Left kidney (tissue), 8 donors: ENCODE measurements at places on chromosomes 1 and 21.

DNA sequence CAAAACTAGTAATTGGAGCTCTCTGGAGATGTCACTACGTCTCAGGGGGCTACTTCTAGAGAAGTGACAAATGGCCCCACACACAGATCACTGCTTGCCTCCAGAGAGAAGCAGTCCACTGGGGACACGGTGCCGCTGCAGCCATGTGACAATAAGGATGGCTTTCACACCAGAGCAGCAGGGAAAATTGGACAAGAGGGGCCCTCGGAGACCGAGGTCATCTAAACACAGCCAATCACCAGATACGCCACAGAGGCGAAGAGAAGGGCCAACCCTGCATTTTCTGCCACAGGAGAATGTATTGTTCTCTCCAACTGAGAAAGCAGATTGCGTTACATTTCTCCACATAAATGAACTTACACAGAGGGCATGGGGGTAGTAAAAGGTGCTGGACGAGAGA, 51.2 kb upstream of the TIAM1 start:
- DNase-seq, result no peak

GRCh38 chr1:114080511-114081436, 72.9 kb downstream of the SYT6 start:
- DNase-seq, result no peak

DNA sequence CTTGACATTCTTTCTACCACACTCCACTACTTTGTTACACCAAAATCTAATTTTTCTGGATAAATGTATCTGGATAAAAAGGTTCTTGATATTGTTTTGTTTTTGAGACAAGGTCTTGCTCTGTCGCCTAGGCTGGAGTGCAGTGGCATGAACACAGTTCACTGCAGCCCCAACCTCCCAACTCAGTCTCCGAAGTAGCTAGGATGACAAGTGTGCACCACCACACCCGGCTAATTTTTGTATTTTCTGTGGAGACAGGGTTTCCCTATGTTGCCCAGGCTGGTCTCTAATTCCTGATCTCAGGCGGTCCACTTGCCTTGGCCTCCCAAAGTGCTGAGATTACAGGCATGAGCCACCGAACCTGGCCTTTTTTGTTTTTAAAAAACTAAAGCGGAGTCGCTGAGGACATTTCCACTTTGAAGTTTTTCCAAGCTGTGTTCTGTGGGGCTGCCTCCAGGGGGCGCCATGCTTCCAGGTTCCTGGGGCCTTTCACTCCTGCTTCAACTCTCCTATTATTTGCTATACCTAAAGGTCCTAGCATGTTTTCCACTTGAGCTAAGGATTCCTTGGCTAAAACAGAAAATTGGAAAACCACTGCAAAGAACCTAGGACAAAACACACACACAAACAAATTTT, 14.1 kb upstream of the NCMAP start:
- DNase-seq, result no peak

- no peak for DNase-seq
Observed at GRCh38 chr1:41454406-41454805, 30.1 kb downstream of the EDN2 start.

- DNase-seq, result no peak
Observed at GRCh38 chr1:219798283-219799030, 129.9 kb downstream of the SLC30A10 start.

GRCh38 chr1:229287267-229287666, 16.4 kb downstream of the RAB4A start:
- no peak for DNase-seq

DNA sequence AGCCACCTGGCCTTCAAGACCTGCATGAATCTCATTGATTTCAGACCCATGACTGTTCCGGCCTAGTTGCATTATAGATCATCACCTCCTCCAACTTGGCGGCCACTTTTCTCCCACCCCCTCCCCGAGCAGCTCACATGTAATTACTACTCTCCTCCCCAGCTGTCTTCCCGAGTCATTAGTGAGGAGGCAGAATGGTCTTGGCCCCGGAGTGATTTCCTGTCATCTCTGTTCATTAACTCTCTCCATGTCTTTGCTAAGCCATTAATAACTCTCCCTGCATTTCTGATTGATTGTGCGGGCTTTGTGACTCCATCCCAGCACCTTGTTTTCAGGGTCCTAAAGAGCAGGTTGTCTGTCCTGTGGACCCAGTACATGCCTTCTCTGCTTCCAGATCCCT, 75.6 kb upstream of the CNTN2 start:
- no peak for DNase-seq

GRCh38 chr1:10187026-10187334, 23.4 kb upstream of the KIF1B start:
- DNase-seq, result no peak

DNA sequence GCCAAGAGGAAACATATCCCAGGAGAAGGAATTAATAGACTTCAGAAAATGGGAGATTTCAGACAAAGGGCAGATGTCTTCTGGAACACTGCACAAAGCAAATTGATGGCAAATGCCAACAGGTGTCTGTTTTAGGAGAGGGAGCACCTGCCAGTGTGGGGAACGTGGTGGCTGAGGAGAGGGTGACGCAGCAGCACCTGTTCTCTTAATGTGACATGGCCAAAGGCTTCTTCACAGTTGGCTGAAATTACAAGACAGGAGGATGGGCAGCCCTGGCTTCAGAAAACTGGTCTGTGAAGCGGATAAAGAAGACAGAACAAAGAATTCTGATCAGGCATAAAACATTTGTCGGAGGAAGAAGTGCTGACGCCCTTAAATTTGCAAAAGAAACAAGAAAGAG, 178.7 kb upstream of the RUNX1 start:
- DNase-seq, result no peak

DNA sequence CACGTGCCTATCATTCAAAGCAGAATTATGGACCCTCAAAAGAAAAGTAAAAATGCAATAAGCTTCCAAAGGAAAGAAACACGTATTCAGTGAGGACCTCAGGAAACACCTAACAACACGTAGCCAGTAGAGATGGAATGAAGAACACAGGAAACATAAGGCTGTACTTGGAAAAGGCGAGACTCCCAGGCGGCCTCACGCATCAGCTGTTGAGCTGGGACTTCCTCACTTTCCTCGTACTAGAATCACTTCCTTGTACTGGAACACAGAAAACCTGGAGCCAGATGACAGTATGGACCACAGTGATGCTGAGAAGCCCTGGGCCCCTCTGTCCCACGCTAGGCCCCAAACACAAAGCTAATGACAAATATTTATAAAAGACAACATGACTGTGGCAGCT, 94.4 kb upstream of the BACE2 start:
- DNase-seq, result no peak

- DNase-seq, result no peak
Observed at GRCh38 chr1:35190784-35191183, 2.2 kb downstream of the SFPQ start.
